Left lung (tissue), 14 donors: ENCODE measurements at places on chromosomes 12 and 14. TPM values are rescaled to one million over a fixed set of nuclear protein-coding genes. Genes with fewer than 3 reads are reported as not detected.

Gene B4GALNT3
- polyA plus RNA-seq, result 7.7 TPM

Gene METTL1
- polyA plus RNA-seq, result 27.5 TPM

Gene RASSF3
- polyA plus RNA-seq, result 36.2 TPM

Gene KRT80
- polyA plus RNA-seq, result 0.84 TPM
